Activated CD4-positive, alpha-beta T cell treated with anti-CD3 and anti-CD28 coated beads, Interleukin-2, amount 10 ng/mL, durations not matched to agents 24 days and 14 days (primary cell): ENCODE measurements at places on chromosomes 7 and 10.
A peak's percentile ranks its signal among the peaks of the same experiment; 100 is the strongest.

DNA sequence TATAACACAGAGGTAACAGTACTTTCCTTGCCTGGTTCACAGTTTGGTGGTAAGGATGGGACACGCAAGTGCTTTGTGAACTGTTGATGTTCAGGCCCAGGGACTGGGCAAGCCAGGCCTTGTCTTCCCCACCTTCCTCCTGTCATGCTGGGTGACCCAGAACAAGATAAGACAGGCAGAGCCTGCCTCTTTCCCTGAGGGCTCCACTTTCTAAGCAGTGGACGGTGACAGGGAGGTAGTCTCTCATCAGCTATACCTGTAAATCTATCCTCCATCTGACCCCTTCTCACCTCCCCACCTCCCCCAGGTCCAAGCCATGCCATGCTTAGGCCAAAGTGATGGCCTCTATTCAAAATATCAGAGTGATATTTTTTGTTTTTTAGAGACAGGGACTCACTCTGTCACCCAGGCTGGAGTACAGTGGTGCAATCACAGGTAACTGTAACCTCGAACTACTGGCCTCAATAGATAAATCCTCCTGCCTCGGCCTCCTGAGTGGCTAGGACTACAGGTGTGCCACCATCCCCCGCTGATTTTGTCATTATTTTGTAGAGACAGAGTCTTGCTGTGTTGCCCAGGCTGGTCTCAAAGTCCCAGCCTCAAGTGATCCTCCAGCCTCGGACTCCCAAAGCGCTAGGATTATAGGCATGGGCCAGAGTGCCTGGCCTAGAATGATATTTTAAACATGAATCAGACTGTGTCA, 42.8 kb downstream of the PDLIM1 start:
- H3K36me3 ChIP-seq: no peaks in the 10 kb centered on the region
- peaks cover 8% of the 10 kb centered on the region for H3K27me3 ChIP-seq
- H3K4me1 ChIP-seq: peaks cover 29% of the 10 kb centered on the region
- H3K27ac ChIP-seq: no peak overlapping the region

GRCh38 chr7:22715969-22716368, 11.0 kb upstream of the IL6 start:
- H3K27me3 ChIP-seq: peaks cover 58% of the 10 kb centered on the region
- H3K36me3 ChIP-seq: no peaks in the 10 kb centered on the region
- no peak overlapping the region for H3K27ac ChIP-seq

DNA sequence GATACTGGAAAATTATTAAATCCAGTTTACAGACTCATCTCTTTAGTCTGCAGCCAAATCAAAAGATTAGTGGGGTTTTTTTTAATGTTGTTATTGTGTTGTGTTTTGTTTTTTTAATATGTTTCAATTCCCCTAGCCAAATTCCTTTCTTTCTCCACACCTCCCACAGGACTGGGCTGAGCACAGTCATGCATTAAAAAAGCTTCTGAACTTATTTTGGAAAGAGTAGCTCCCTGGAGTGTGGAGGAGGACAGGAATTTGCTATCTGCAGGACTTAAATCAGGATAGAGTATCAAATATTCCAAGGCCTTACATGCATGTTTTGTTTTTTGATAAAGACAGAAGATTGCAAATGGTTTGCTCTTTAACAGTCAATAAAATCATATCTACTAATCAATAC, 90.7 kb downstream of the GNAI1 start:
- no peak for DNase-seq
- H3K36me3 ChIP-seq: no peaks in the 10 kb centered on the region
- H3K27ac ChIP-seq: no peak overlapping the region
- no peaks in the 10 kb centered on the region for H3K4me1 ChIP-seq
- H3K27me3 ChIP-seq: peaks cover 8% of the 10 kb centered on the region
- no peak overlapping the region for H3K4me3 ChIP-seq

GRCh38 chr7:114988755-114989375, 67.0 kb downstream of the MDFIC start:
- peaks cover 27% of the 10 kb centered on the region for H3K4me1 ChIP-seq
- no peak for DNase-seq
- no peak overlapping the region for H3K4me3 ChIP-seq
- H3K27ac ChIP-seq: no peak overlapping the region
- H3K27me3 ChIP-seq: no peaks in the 10 kb centered on the region

DNA sequence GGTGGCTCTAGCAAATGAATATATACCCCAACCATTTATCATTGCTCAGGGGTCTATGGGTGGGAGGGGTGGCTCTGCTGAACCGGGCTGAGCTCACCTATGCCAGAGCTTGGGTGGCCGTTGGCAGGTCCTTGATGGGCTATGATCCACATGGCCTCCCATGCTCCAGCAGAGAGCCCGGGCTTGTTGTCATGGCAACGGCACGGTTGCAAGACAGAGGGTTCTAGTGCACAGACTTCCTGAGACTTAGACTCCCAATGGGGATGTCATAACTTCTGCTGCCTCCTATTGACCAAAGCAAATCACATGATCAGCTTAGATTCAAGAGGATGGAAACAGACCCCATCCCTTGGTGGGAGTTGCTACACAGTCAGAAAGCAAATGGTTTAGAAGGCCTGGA, 36.4 kb upstream of the CARD11 start:
- H3K4me1 ChIP-seq: no peaks in the 10 kb centered on the region
- H3K4me3 ChIP-seq: no peak overlapping the region
- no peak overlapping the region for H3K27ac ChIP-seq
- peaks cover 5% of the 10 kb centered on the region for H3K36me3 ChIP-seq
- H3K27me3 ChIP-seq: no peaks in the 10 kb centered on the region

DNA sequence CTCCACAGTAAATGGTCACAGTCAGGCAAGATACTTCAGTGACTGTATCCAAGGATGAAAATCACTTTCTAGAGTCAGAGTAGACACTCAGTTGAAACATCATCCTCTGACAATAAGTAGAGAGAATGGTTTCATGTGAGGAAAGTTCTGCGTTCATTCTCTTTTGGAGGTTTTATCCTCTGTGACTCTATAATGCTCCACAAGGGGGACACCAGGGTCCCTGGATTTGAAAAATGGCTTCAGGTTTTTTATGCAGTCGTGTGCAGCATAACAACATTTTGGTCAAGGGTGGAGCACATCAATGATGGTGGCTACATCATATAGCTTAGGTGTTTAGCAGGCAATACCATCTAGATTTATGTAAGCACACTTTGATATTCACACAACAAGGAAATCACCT, 40.4 kb downstream of the TMEM168 start:
- peaks cover 1% of the 10 kb centered on the region for H3K27me3 ChIP-seq
- H3K4me3 ChIP-seq: no peak overlapping the region
- H3K36me3 ChIP-seq: no peaks in the 10 kb centered on the region
- DNase-seq: no peak

DNA sequence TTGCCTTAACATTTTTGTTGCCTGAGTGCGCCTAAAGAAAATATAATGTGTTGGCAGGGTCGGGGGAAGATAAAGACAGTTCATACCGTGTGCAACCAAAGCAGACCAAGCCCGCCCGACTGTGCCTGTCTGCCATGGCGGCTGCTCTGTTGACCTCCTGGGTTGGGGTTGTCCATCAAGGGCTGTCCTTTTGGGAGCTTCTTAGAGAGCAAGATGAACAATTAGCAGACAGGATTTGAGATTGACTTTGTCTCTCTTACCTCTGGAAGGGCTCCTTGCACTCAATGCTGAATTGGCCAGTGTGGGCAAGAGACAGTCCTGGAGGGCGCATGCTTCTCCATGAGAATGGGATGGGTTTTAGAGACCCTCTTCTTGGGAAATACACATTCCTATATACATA, 319.6 kb downstream of the GLRX3 start:
- no peaks in the 10 kb centered on the region for H3K27me3 ChIP-seq
- no peaks in the 10 kb centered on the region for H3K36me3 ChIP-seq
- no peak overlapping the region for H3K4me3 ChIP-seq
- no peaks in the 10 kb centered on the region for H3K4me1 ChIP-seq
- DNase-seq: no peak

GRCh38 chr7:132996581-132997242, 85.2 kb downstream of the CHCHD3 start:
- peaks cover 2% of the 10 kb centered on the region for H3K4me1 ChIP-seq
- H3K4me3 ChIP-seq: no peak overlapping the region
- no peak overlapping the region for H3K27ac ChIP-seq
- no peaks in the 10 kb centered on the region for H3K36me3 ChIP-seq

DNA sequence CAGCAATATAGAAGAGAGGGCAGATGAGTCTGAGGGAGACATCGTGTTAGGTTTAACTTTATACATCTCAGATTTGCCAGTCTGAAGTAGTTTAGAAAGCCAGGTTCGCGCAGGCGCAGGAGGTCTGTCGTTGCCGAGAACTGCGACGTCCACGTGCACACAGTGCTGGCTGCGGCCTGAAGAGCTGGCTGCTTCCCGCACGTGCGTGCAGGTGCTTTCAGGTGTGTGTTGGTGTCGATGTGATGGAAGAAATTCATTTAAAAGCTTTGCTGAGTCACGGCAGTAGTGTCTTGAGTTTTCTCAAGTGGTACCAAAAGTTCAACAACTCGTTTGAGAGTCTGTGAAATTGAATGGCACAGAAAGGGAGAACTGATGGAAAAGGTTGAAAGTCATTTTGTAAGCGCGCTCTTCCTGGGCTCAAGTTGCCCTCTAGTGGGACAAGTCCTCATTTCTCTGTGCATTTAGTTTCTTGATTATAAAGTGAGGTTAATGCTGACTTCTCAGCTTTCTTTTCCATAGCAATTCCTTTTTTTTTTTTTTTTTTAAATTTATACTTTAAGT, 18.6 kb downstream of the WDR37 start:
- peaks cover 11% of the 10 kb centered on the region for H3K4me1 ChIP-seq
- no peaks in the 10 kb centered on the region for H3K27me3 ChIP-seq
- peaks cover 45% of the 10 kb centered on the region for H3K36me3 ChIP-seq
- H3K4me3 ChIP-seq: no peak overlapping the region

- no peaks in the 10 kb centered on the region for H3K36me3 ChIP-seq
- peaks cover 5% of the 10 kb centered on the region for H3K27me3 ChIP-seq
- H3K27ac ChIP-seq: no peak overlapping the region
- peaks cover 4% of the 10 kb centered on the region for H3K4me1 ChIP-seq
- no peak overlapping the region for H3K4me3 ChIP-seq
- no peak for DNase-seq
Observed at GRCh38 chr7:17016402-17017010, 134.7 kb upstream of the AGR3 start.

- H3K27me3 ChIP-seq: no peaks in the 10 kb centered on the region
- DNase-seq: no peak
- no peaks in the 10 kb centered on the region for H3K4me1 ChIP-seq
- no peak overlapping the region for H3K4me3 ChIP-seq
- H3K27ac ChIP-seq: no peak overlapping the region
Observed at GRCh38 chr7:41136551-41136950, 566.3 kb downstream of the INHBA start.

- no peaks in the 10 kb centered on the region for H3K36me3 ChIP-seq
- H3K4me3 ChIP-seq: no peak overlapping the region
- no peak overlapping the region for H3K27ac ChIP-seq
- peaks cover 62% of the 10 kb centered on the region for H3K27me3 ChIP-seq
- H3K4me1 ChIP-seq: peaks cover 15% of the 10 kb centered on the region
Observed at GRCh38 chr10:114402233-114402632, 2.1 kb downstream of the AFAP1L2 start.

DNA sequence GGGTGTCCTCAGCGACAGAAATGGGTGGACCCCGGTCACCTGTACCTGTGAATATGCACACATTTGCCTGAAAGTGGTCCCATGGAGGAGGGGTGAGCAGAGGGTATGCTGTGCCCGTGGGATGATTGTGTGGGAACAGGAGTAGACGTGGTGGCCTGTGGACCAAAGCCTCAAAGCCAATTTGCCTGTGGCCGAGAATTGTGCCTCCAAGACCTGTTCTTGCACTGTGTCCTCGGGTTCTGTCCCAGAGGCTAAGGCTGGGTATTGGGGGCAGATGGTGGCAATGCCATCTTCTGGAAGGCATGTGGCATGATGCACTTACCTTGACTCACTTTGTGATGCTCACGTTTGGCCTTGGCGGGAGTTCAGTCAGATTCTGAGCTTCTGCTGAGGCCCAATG, 351.0 kb downstream of the TCERG1L start:
- no peaks in the 10 kb centered on the region for H3K27me3 ChIP-seq
- no peak overlapping the region for H3K4me3 ChIP-seq
- no peaks in the 10 kb centered on the region for H3K36me3 ChIP-seq
- H3K27ac ChIP-seq: no peak overlapping the region
- no peaks in the 10 kb centered on the region for H3K4me1 ChIP-seq
- no peak for DNase-seq

GRCh38 chr7:139132887-139133286, 23.4 kb upstream of the ZC3HAV1 start:
- no peaks in the 10 kb centered on the region for H3K36me3 ChIP-seq
- peaks cover 6% of the 10 kb centered on the region for H3K27me3 ChIP-seq
- peaks cover 28% of the 10 kb centered on the region for H3K4me1 ChIP-seq
- no peak for DNase-seq
- peak overlapping the region; percentile 85 for H3K4me3 ChIP-seq
- peak overlapping the region; percentile 30 for H3K27ac ChIP-seq

DNA sequence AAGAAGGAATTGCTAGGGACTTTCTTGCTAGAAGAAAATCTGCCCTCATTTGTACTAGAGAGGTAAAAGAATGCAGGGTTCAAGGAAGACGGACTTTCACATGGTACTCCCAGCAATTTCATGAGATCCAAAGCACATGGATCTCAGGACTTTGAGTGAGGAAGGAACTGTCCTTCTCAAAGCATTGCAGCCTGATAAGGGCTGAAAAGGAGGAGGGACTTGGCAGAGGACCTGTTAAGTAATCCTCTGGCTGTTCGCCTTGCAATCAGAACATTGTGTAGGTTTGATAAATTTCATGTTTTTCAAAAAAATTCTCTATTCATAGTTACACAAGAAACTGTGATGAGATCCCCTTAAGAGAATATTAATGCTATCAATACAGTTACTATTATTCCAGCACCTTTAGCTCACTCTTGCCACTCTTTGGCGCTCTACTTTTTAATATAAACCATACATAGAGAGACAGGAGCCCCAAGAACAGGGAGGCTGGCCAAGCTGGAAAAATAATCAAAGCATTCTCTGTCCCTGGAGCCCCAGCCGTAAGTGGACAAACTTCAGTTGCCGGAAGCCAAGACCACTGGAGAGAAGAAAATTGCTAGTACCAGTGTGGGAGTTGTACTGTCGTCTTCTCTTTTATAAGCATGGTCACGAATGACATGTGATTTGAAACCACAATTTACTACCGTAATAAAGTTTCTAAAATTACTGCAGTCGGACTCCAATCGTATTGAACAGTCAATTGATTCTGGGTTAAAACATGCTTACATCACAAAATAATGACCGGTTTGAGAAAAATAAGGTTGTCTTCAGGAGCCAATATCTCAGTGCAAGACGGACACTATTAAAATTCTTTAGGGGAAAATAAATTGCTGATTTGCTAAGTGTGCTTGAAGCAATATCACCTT, 424.4 kb downstream of the SDK1 start:
- H3K4me3 ChIP-seq: no peak overlapping the region
- no peaks in the 10 kb centered on the region for H3K36me3 ChIP-seq
- no peaks in the 10 kb centered on the region for H3K4me1 ChIP-seq
- no peak for DNase-seq
- H3K27me3 ChIP-seq: peaks cover 2% of the 10 kb centered on the region
- no peak overlapping the region for H3K27ac ChIP-seq
